ENCODE measurements at places on chromosomes 4 and X. TPM values are rescaled to one million over a fixed set of nuclear protein-coding genes. Genes with fewer than 3 reads are reported as not detected.

GRCh38 chr4:78545275-78546246, 6.0 kb upstream of the ANXA3 start:
- DNase-seq = no peak

GRCh38 chr4:182745237-182745636, 171.9 kb downstream of the DCTD start:
- DNase-seq = no peak

GRCh38 chr4:172947594-172947993, 221.0 kb upstream of the GALNT7 start:
- DNase-seq = no peak

The PABPC1L2A gene
- total RNA-seq = not detected

- no peak for DNase-seq
Observed at GRCh38 chrX:7706032-7706431, 136.9 kb upstream of the VCX start.

- no peak for DNase-seq
Observed at GRCh38 chr4:100294356-100294755, 104.1 kb upstream of the DDIT4L start.

- DNase-seq = no peak
Observed at GRCh38 chrX:39848243-39848642, 249.5 kb downstream of the BCOR start.

The SOD3 gene
- 30.3 TPM for total RNA-seq

The ANOS1 gene
- total RNA-seq = 4.8 TPM

All from heart right ventricle (tissue), 16 donors.